ENCODE measurements at places on chromosomes 5 and 9.
A peak's percentile ranks its signal among the peaks of the same experiment; 100 is the strongest.

DNA sequence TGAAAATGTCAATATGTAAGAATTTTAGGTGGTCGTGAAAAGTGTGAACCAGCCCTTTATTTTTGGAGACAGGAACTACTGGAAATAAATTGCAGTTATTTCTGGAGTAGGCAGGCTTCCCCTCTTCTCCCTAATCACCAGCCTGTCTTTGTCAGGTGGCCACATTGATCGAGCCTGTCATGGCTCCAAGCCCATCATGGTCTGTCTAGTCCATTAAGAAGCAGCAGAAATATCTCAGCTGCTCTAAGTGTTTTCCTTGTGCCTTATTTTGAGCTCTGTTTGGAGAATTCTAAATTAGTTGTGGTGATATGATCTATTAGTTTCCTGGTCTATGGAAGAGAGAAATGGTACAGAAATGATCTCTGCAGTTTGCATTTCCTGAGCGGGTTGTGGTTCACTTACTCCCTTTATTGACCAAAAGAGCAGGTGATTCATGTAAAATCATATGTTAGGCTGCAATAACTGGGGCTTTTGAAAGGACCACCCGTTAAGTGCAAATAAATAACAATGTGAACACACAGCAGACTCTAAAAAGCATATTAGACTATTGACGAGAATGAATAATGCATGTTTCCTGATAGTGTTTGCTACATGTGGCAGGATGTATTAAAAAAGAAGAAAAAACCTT, 42.3 kb downstream of the BASP1 start:
- no peak for DNase-seq

DNA sequence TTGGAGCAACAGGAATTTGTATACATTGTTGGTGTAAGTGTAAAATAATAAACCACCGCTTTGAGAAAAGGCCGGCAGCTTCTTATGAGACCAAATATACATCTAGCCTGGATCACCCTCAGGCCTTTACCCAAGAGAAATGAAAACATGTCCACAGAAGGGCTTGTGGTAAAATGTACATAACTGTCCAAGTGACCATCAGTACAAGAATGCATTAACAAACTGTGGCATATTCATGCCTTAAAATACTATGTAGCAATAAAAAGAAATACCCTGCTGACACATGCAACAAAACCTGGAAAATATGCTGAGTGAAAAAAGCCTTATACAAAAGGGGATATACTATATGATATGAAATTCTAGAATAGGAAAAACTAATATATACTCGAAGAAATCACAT, 311.9 kb upstream of the TRPC7 start:
- DNase-seq, result no peak

DNA sequence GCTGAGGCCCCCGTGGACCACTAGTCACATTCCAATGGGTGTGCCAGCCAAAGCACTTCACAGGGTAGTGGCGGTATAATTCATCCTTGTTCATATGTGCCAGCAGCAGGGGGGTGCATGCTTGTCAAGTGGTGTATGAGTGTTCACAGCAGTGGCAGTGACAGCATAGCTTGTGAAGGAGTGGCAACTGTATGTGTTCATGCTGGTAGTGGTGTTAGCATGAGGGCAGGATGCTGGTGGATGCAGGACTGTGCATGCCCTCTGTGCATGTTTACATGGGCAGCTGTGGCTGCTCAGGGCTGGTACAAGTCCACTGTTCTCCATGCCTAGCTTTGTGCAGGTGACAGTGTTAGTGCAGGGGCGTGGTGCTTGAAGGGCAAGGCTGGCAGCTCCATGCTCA, 253.4 kb upstream of the DMAC1 start:
- DNase-seq, result no peak

DNA sequence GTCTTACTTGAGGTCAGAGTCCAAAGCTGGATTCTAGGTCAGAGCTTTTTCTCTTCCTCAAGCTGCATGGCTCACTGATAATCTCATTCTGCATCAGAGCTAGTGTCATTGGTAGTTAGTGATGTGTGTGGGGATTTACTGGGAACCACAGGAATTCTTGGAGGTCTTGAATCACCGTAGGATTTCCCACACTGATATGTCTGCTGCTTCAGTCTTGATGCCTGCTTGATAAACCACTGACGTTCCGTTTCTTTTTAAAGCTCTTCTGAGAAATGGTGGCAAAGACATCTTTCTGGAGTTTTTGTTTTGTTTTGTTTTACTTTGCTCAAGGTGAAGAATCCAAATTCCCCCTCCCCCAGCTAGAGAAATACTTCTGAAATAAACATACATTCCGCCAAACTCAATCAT, 1.2 kb upstream of the GARIN3 start:
- no peak for DNase-seq

- DNase-seq, result no peak
Measured at GRCh38 chr9:132182314-132183091, 20.6 kb downstream of the NTNG2 start.

DNA sequence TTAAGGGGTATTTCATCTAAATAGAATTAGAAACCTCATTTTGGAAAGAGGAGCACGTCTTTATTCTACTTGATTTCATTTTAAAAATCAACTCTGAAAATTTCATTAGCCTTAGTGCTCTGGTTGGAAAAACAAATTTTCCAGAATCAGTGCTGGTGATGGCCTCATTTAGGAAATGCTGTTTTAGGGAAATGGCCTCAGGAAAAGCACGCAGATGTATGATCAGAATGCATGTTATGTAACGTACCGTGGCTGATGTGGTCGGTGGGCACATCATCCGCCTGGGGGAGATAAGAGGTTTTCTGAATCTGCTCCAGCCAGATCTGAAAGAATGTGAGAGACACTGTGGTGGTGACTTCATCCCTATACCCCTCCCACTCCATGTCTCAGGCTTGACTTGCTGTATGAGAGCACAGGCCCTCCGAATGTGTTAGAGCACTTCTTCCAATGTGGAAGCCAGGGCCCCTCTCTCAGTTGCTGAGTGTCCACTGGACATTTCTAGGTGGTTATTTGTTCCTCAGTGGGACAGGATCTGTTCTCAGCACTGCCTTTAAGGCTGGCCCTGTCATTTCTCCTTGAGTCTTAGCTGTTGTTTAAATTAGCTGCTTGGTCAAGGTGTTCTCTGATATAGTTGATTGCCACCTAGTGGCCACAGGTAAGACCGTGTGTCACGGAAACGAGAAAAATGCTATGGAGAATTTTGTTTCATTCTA, 96.5 kb downstream of the ARHGAP26 start:
- DNase-seq, result peak; percentile 29

DNA sequence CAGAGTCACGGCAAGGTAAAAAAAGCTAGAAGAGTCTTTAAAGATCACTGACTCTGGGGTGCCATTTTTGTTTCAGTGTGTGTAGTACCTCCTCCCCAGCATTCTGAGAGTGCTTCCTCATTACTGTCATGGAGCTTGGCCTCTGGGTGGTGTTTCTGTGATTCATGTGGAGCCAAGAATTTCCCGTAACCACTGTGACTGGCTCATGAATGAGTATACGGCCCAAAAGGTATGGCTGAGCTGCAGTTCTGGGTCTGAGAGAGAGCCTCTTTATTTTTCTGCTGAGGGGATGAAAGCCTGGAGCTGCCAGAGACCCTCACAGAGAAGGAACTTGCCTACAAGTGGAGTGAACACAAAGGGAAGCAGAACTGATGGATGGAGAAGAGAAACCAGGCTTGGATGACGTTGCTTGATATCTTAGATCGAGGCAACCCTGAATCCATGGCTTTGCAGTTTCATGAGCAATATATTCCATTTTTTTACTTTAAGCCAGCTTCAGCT, 85.6 kb downstream of the PTTG1 start:
- DNase-seq, result peak; percentile 16

GRCh38 chr5:108418197-108418596, 36.3 kb upstream of the FBXL17 start:
- no peak for DNase-seq

- no peak for DNase-seq
Measured at GRCh38 chr9:79801459-79801858, 229.7 kb downstream of the TLE4 start.

DNA sequence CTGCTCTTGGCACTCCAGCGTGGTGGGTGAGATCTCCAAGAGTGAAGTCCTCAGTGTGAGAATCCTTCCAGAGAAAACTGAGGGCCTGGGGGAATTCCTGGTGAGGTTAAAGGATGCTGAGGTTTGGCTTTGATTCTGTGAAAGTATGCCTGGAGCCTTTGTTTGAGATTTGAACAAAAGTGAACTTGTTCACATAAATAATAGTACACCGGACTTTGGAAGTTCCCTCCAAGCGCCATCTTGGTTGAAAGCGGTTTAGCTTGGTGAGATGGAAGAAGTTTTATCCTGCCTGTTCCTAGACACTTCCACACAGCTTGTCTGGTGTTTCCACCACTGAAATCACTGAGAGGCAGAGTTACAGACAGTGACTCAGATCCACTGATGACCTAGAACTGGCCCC, 286.4 kb downstream of the NTRK2 start:
- DNase-seq, result no peak

- DNase-seq, result no peak
Measured at GRCh38 chr9:87954230-87954629, 20.1 kb downstream of the CDK20 start.

DNA sequence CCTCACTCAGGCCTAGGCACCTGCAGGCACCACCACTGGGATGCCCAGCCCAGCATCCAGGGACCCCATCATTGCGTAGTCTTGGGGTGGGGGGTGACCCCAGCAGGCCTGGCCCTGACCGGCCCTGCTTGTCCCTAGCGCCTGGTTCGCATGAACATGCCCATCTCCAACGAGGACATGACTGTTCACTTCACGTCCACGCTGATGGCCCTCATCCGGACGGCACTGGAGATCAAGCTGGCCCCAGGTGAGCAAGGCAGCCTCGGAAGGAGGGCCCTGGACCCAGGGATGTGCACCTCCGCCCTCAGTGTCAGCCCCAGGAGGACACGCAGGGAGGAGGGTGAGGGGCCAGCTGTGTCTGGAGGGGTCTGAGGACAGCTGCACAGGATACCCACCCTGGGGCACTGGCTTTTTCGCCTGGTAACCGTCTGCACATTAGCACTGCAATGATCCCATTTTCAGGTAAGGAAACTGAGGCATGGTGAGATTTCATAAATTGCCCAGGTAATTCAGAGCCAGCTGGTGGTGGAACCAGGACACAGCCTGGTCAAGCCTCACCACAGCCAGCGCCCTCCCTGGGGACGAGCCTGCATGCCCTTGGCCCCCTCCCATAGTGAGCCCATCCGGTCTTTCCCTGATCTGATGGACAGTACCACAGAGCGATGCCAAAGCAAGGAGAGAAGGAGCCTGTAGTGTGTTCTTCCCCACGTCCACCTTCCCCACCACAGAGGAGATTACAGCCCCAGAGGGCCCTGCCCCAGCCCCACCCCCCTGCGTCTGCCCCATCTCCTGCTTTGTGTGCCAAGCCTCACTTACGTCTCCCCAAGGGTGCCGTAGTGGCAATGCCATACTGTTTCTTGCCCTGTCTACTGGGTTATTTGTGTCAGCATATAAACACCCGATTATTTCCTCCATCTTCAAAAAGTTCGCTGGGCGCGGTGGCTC, 228.3 kb downstream of the CACNA1B start:
- no peak for DNase-seq

DNA sequence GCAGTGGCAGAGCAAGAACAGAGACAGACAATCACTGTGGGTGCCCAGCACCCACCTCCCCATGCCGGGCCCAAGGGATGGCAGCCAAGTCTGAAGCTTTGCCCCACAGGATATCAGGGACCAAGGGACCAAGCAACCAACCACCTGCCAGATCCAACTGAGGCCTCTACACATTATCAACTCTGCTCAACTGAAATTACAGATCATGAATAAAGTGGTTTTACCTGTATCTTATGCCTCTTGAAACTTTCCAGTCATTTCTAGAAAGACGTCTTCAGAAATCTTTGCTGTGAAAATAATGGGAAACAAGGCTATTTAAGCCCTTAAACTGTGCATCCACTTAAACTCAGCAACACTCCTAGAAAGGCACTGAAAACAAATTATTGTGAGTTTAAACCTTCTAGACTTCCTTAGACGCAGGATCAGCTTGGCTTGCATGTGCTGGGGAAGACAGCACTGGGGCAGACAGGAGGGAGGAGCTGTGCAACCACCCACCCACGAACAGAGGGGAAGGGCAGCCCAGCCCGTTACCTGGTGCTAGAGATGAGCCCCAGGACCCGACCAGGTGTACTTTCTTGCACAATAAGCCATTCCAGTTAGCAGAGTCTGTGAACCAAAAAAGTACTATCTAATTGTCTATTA, 80.0 kb downstream of the SEMA4D start:
- DNase-seq, result no peak

DNA sequence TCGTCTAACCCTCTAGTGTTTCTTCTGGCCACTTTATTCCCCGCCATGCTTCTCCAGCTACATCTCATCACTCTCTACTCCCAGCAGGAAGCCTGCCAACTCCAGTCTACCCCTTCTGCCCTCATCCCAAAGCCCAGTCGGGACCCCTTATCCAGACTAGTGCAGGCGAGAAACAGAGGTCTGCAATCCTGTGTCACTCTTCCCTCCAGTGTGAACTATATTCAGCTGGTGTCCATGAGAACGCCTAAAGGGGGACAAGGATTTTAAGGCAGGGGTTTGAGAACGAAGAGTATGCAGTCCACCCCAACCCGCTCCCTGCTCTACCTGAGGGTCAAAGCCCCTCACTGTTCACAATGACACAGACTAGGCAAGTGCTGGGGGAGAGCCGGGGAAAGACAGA, 41.7 kb upstream of the GABRP start:
- no peak for DNase-seq

DNA sequence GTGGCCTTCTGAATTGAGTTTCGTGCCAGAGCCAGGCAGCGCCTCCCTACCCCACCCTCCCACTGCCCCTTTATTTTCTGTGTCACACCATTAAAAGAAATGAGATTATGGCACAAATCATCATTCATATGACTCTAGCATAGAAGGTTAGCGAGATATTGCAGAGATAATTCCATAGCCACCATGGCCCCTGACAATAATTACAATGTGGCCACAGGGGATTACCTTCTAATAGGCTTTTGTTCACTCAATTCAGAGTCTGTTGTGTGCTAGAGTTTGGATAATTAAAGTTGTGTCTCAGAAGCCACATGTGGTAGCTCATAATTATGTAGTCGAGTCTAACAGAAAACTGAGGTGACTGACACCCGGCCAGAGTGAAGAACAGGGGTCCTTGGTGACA, 428.1 kb downstream of the ARHGEF28 start:
- DNase-seq, result no peak

Measured in GM04504 (cell line).